ENCODE measurements at places on chromosomes 13 and 19. TPM values are rescaled to one million over a fixed set of nuclear protein-coding genes. Genes with fewer than 3 reads are reported as not detected.

Gene ELAVL1
- total RNA-seq: 30.7 TPM

Gene CCDC70
- total RNA-seq: not detected

Gene SERTAD1
- 23.8 TPM for total RNA-seq

Gene GRK1
- total RNA-seq: not detected

Gene PBX4
- total RNA-seq: 2.6 TPM

Gene ZNF44
- 13.5 TPM for total RNA-seq

Gene CLDND2
- not detected for total RNA-seq

Gene SIAH3
- not detected for total RNA-seq

Gene RGS9BP
- total RNA-seq: 0.26 TPM

All from articular chondrocyte of knee joint (primary cell).